ENCODE measurements at places on chromosomes 6 and 20. TPM values are rescaled to one million over a fixed set of nuclear protein-coding genes. Genes with fewer than 3 reads are reported as not detected.

DNA sequence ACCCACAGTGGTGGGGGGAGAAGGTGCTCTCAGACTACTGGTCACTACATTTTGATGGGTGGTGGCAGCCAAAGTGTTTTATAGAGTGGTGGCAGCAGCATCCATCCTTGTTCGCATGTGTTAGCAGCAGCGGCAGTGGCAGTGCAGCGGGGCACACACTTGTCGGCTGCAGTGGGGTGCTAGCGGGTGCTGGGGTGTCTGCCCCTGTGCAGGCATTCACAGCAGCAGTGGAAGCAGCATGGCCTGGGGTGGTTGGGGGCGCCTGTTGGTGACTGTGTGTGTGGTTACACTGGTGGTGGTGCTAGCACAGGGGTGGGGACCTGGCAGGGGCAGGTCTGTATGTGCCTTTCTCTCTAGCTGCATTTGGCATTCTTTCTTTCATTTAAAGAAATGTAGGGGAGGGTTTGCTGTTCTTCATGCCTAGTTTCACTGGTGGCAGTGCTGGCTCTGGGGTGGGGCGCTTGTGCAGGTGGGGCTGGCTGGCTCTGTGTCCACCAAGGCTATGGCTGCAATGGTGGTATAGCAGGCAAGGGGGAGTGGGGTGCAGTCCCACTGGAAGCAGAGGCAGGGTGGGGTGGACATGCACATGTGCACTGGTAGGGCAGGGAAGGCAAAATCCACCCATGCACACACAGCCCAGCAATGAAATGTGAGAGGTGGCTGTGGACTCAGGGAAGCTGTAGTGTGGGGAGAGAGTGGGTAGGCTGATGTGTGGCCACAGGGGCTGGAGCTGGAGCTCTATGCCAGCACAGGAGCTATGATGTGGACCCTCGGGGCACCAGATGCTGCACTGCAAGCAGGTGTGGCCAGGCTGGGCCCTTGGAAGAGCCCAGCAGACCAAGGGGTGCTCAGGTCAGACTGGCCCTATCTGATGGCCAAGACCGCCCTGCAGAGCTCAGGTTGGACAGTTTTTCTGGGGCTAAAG, 173.3 kb downstream of the PRDM13 start:
- H3K4me1 ChIP-seq, result no peaks in the 10 kb centered on the region
- H3K27me3 ChIP-seq, result no peaks in the 10 kb centered on the region
- H3K36me3 ChIP-seq, result no peaks in the 10 kb centered on the region
- no peak for DNase-seq

- no peaks in the 10 kb centered on the region for H3K27me3 ChIP-seq
- no peak for DNase-seq
- H3K4me3 ChIP-seq, result no peak overlapping the region
- peaks cover 50% of the 10 kb centered on the region for H3K4me1 ChIP-seq
Observed at GRCh38 chr6:111550195-111550594, 55.5 kb downstream of the TRAF3IP2 start.

The RAD21L1 gene
- not detected for total RNA-seq

- H3K4me1 ChIP-seq, result peaks cover 29% of the 10 kb centered on the region
- no peak overlapping the region for H3K4me3 ChIP-seq
- no peak overlapping the region for H3K27ac ChIP-seq
- peaks cover 4% of the 10 kb centered on the region for H3K27me3 ChIP-seq
- peaks cover 16% of the 10 kb centered on the region for H3K36me3 ChIP-seq
- DNase-seq, result no peak
Observed at GRCh38 chr20:23042270-23042669, 7.2 kb downstream of the SSTR4 start.

The GMPR gene
- 62.1 TPM for total RNA-seq

The TFAP2C gene
- total RNA-seq, result 3.4 TPM

DNA sequence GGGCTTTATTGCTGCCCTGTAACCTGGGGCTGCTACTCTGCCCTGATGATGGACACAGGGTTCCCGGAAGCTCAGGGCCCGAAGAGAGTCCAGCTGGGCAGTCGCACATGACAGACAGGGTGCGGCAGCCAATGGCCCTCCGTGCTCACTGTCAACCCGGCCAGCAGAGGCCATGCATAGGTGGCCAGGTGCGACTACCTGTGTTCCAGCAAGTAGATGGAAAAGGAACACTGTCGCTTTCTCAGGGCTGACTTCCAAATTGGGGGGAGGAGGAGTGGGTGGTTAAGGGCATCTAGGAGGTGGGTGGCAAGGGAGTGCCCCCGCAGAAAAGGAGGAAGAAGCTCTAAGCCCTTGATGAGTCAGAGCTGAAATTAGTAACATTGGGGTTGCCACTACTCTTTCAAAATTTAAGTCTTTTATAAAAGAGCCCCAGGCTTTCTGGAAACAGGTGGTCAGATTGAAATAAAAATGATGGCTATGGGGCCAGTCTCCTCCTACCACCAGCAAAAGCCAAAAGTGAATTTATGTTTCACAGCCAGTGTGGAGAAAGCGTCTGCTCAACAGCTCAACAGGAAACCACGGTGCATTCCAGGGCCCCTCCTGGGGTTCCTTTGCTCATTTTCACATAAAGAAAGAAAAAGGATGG, 2.3 kb upstream of the RAMACL start:
- no peaks in the 10 kb centered on the region for H3K36me3 ChIP-seq
- DNase-seq, result no peak
- H3K27me3 ChIP-seq, result no peaks in the 10 kb centered on the region

DNA sequence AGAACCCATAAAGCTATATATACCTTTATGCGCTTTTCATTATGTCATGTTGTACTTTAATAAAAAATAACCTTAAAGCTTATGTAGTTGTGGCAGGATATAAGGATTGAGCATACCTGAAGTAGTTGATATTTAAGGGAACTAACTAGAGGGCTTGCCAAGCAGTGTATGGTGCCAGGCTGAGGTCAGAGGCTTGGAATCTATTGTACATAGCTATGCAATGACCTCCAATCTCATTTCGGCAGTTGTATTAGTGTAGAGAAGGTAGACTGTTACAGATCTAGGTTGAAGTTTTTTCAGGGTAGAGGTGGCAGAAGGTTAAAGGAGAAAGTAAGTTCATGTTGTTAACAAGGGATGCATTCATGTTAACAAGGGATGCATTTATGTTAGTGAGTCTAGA, 397.7 kb upstream of the HS3ST5 start:
- no peak overlapping the region for H3K27ac ChIP-seq
- no peak overlapping the region for H3K4me3 ChIP-seq
- no peaks in the 10 kb centered on the region for H3K27me3 ChIP-seq
- H3K36me3 ChIP-seq, result no peaks in the 10 kb centered on the region

GRCh38 chr20:63641792-63642523, 11.3 kb downstream of the STMN3 start:
- H3K4me1 ChIP-seq, result peaks cover 21% of the 10 kb centered on the region
- H3K4me3 ChIP-seq, result peak overlapping the region; percentile 63
- no peaks in the 10 kb centered on the region for H3K27me3 ChIP-seq
- H3K27ac ChIP-seq, result peak overlapping the region; percentile 81

DNA sequence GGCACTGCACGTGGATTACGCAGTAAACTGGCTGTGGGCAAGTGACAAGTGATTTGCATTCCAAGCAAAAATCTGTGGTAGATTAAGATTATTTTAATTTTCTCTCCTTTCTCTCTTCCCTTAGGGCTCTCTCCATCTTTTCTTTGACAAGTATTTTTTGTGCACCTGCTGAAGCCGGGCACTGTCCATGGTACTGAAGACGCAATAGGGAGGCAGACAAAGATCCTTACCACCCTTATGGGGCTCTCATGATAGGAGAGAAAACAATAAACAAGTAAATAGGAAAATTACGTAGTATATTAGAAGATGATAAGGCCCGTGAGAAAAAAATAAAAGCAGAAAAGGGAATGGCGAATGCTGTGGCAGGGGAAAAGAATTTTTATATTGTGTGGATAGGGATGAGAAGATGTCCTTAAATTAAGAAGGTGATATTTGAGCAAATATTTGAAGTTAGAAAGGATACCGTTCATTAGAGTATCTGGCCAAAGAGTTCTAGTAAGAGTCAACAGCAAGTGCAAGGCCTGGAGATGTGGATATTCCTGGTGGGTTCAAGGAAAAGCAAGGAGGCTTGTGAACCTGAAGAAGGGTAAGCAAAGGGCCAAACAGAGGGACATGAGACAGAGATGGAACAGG, 146.0 kb downstream of the LAMP5 start:
- H3K4me1 ChIP-seq, result no peaks in the 10 kb centered on the region
- H3K27ac ChIP-seq, result no peak overlapping the region
- H3K36me3 ChIP-seq, result no peaks in the 10 kb centered on the region
- no peak for DNase-seq

DNA sequence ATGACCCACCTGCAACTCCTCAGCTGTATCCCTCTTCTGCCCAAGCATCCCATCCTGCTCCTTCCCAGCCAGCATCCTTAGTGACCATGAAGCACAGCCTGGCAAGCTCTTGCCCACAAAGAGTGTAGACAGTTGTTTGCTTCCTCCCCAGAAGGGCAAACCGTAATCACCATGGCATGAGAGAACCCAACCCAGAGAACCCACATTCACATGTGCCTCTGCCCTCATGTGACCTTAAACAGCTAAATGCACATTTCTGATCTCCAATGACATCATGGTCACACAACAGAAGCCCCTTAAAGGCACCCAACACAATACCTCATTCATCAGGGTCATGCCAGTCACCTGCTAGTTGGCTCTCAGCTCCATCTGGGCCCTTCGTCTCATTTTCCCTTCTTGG, 162.8 kb upstream of the CDYL start:
- no peaks in the 10 kb centered on the region for H3K36me3 ChIP-seq
- H3K4me3 ChIP-seq, result no peak overlapping the region
- no peaks in the 10 kb centered on the region for H3K27me3 ChIP-seq
- no peak for DNase-seq
- H3K4me1 ChIP-seq, result peaks cover 36% of the 10 kb centered on the region
- H3K27ac ChIP-seq, result peak overlapping the region; percentile 11

- H3K27me3 ChIP-seq, result no peaks in the 10 kb centered on the region
- no peaks in the 10 kb centered on the region for H3K4me1 ChIP-seq
- no peak overlapping the region for H3K4me3 ChIP-seq
Observed at GRCh38 chr6:132298344-132298949, 102.8 kb downstream of the MOXD1 start.

DNA sequence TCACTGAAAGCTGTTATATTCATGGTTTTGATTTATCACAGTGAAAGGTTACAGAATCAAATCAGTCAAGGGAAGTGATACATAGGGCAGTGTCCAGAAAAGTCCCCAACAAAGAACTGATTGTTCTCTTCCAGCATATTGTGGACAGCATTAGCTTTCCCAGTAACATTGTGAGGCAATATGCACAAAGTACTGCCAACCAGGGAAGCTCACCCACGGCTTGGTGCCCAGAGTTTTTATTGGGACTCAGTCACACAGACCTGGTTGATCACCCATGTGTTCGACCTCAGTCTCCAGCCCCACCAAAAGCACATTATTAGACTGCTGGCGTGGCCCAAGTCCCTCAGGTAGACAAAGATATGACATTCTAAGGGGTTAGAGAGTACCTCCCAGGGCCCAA, 76.0 kb downstream of the LCA5 start:
- no peaks in the 10 kb centered on the region for H3K4me1 ChIP-seq
- H3K36me3 ChIP-seq, result no peaks in the 10 kb centered on the region
- H3K27ac ChIP-seq, result no peak overlapping the region
- no peaks in the 10 kb centered on the region for H3K27me3 ChIP-seq

The SULF2 gene
- 138 TPM for total RNA-seq
